ENCODE measurements at places on chromosomes 5 and 9.

DNA sequence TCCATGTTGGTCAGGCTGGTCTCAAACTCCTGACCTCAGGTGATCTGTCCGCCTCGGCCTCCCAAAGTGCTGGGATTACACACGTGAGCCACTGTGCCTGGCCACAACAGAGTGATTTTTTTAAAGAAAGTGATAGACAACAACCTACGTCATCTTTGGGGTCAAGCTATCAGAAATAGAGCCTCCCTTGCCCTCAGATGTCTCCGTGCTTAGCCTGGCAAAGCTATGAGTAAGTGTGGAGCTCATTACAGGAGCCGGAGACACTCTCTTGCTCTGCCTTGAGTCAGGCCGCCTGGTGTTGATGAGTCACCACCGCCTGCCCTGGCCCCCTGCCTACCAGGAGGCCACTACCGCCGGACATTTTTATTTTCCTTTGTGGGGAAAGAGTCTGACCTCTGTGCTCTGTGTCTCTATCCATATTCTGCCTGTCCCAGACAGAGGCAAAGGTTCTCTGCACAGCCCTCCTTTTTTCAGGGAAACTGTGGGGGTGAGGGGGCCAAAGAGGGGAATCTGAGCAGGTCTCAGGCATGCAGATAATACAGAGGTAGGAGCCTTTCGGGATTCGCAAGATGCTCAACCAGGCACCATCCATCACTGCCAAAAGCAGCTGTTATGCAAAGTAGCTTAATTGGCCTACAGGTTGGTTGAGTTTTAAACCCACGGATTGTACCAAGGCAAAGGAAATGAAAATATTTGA, 123.7 kb upstream of the CPEB4 start:
- no peak for DNase-seq

DNA sequence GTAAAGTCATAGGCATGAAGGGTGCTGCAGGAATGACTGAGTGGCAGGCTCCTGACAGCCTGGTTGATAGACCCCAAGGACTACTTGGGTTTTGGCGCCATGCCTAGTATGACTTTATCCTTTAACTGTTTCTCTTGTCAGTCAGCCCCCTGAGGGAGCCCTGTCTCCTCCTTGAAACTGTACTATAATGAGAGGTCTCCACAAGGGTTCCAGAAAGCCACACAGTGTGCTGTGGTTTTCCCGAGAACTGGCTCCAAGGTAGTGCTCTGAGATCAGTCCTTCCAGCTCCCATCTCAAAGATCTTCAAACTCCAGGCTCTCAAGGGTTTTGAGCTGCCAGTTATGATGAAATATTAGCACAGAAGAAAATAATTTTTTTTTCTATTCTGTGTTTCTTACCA, 26.7 kb upstream of the TNC start:
- DNase-seq, result no peak

DNA sequence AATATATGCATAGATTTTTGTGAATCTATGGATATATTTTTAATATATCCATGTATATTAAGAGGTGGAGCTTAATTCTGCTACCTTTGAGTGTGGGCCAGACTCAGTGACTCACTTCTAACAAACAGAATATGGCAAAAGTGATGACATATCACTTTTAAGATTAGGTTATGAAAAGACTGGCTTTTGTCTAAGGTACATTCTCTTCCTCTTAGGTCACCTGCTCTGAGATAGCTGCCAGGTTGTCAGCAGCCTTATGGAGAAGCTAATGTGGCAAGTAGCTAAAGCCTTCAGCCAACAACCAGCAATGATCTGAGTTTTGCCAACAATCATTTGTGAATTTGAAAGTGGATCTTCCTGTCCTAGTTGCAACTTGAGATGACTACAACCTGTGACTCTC, 83.8 kb downstream of the ANKRD31 start:
- no peak for DNase-seq

- no peak for DNase-seq
Observed at GRCh38 chr9:94788570-94789105, 62.1 kb downstream of the AOPEP start.
